ENCODE measurements at places on chromosomes 2 and 18.

GRCh38 chr2:218291318-218292047, 820 bp downstream of the TMBIM1 start:
- no peak for DNase-seq

GRCh38 chr2:167729911-167730310, 517.5 kb downstream of the STK39 start:
- DNase-seq = no peak

DNA sequence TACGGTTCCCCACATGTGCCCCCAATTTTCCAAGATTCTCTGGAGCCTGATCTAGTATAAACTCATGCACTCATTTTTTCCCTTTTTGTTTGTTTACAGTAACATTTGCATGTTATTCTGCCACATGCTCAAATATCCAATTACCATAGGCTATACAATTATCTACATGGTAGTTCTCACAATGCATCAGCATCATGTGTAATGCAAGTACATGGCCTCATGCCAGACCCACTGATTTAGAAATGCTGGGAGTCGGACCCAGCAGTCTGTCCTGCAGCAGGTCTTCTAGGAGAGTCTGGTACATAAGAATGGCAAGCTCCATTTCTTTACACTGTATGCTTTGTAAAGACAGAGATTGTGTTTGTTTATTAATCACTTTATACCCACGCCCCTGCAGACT, 107.7 kb downstream of the CBLN2 start:
- DNase-seq = no peak

- no peak for DNase-seq
These were observed 42.3 kb upstream of the TTR start for GRCh38 chr18:31549416-31549815.

- DNase-seq = no peak
These were observed 92.5 kb downstream of the DGKD start for GRCh38 chr2:233446606-233447305.

DNA sequence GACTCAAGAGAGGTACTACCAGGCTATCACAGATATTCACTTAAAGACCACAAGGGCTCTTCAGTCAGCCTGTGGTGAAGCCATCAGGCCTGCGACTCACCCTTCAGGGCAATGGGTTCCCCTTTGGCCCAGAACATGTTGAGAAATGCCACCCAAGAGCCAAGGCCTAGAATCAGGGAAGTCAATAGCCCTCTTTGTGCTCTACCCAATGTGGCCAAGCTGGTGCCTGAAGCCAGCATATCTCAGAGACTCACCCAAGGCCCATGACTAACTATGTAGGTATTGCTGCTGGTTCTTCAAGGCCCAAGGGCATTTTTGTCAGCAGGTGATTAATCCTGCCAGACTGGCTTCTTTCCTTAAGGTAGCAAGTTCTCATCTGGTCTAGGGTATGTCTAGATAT, 338.9 kb upstream of the SETBP1 start:
- DNase-seq = no peak

- DNase-seq = no peak
These were observed 520 bp upstream of the CYP20A1 start for GRCh38 chr2:203238292-203238703.

DNA sequence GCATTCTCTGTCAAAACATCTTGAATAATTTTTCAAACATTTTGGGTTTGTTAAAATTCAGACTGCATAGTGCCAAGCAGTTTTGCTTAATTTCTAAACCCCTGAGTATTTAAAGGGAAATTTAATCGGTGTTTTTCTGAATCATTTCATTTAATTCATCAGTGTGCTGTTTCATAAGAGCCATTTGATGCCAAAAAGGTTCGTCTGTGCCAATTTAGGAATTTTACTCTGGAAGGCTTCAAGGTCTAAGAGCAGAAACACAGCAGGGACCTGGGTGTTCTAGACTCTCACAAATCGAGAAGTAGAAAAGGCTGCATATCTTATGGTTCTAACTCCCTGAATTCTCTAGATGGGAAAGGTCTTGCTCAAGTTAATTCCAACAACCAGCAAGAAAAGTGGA, 311.9 kb upstream of the NT5C1B start:
- DNase-seq = no peak

- no peak for DNase-seq
These were observed 127.1 kb upstream of the TTC39C start for GRCh38 chr18:23887493-23887892.

DNA sequence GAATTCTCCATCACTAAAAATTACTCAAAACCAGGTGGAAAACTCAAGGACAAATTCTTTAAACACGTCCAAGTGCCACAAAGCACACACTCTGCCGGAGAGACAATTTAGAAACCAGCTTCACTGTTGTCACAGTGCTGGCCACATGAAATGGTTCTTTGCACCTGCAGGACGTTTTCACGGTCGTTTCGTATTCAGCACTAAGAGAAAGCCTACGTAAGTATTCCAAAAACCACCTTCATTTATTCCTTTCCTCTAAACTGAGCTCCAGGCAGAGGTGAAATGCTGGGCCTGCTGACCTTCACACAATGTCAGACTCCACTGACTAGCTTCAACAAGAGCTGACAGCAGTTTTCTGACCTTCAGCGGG, 680 bp downstream of the ATP5F1A start:
- no peak for DNase-seq

- no peak for DNase-seq
These were observed 138.2 kb downstream of the DOK6 start for GRCh38 chr18:69538849-69539248.

GRCh38 chr2:240742602-240743095, 51.0 kb downstream of the AQP12A start:
- DNase-seq = no peak

DNA sequence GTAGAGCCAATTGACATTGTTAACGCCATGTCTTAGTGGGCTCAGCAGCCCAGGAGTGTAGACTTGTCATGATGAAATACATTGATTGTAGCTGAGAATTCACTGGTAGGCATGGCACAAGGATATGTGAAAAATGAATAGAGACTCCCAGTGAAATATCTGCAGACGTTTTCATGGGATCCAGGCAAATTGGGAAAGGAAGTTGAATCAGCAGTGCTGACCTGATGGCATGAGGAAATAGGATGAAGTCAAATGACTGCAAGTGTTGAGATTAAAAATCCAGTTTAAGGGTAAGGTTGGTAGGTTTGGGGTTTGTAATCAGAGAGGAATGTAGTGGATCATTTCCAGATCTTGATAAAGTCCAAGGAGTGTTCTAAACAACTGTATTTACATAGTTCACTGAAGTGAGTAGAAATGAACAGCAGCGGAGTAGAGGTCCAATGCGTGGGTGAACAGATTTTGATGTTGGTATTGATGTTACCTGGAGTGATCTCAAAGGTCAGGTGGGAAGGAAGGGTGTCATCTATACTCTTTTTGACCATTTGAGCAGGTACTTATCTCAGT, 24.6 kb downstream of the INSIG2 start:
- no peak for DNase-seq

Data from stimulated activated CD4-positive, alpha-beta T cell treated with anti-CD3 and anti-CD28 coated beads, TNF-alpha, amount 100 ng/mL, for 1 hour (primary cell).